ENCODE measurements at places on chromosomes 7 and 10.

GRCh38 chr10:78657163-78657861 is 411.5 kb upstream of the ZMIZ1 start:
- DNase-seq: peak; percentile 34

DNA sequence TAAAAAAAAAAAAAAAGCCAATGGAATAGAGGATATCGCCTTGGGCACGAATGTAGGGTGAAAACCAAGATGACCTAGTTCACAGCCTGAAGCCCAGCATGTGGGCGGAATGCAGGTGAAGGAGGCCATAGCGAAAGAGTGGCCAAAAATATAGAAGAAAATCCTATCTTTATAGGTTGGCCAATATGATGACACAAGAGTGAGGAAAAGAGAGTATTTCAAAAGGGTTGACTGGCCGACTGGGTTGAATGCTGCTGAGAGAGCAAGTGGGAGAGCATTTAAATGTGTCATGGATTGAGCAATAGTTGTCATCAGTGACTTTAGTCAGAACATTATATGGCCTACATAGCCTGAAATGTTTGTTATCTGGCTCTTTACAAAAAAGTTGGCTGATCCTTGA is 17.2 kb upstream of the GLI3 start:
- DNase-seq: no peak

DNA sequence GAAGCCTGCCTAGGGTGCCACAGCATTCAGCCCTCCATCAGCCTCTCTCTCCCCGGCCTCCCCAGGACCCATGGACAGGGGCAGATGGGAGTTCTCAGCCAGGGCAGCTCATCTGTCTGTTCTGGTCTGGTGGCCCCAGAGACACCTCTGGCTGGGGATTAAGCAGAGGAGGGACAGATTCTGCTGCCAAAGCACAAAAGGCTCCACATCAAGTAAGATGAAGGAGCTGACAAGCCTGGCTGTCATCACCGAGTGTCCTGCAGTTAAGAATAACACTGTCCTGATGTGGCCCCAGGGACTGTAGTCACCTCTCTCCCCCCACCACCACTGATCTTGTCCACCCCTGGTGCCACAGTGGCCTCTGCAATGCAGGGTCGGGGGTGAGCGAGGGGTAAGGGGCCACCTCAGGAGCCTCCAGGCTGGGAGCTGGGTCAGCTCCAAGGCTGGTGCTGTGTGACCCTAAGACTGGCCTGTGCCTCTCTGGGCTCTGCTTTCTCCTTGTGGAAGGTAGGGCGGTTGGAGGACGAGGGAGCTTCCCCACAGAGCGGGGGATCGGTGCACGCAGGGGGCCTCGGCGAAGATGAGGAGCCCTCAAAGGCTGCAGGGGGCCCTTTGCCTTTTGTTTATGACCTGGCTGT is 18.7 kb downstream of the C10orf105 start:
- no peak for DNase-seq

GRCh38 chr7:26437003-26437532 is 145.4 kb downstream of the SNX10 start:
- DNase-seq: no peak

GRCh38 chr10:97407211-97407951 is 6.2 kb upstream of the RRP12 start:
- DNase-seq: peak; percentile 23

GRCh38 chr10:839550-840205 is 91.8 kb downstream of the LARP4B start:
- DNase-seq: no peak

DNA sequence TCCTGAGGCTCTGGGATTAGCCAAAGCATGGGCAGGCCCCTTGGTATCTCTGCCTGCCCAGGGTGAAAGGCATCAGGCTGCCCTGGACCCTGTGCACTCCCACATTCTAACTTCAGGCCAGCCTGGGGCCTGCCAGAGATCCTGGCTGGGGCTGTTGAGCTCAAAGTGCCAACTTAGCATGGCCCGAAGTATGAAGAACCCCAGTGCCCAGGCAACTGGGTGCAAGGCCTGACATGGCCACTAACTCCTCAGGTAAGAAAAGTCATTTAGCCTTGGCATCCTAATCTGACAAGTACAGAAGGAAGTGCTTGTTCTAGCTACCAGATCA is 43.2 kb downstream of the FAM53B start:
- no peak for DNase-seq

DNA sequence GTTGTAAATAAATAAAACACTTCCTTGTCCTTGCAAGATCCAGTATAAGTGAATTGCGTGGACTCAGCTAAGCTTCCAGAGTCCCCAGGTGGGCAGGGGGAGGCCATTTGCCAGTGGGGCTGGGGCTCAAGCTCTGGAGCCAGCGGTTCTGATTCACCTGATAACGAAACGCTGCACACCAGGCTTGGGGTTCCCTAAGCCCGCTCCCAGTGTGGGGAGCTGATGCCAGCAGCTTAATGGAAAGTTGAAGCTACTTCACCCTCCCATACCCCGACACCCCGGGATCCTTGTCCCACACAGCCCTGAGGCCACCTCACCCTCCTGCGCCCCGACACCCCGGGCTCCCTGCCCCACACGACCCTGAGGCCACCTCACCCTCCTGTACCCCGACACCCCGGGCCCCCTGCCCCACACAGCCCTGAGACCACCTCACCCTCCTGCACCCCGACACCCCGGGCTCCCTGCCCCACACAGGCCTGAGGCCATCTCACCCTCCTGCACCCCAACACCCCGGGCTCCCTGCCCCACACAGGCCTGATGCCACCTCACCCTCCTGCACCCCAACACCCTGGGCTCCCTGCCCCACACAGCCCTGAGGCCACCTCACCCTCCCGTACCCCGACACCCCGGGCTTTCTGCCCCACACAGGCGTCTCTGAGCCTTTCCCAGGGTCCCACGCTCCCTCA is 30.8 kb downstream of the FKBP6 start:
- no peak for DNase-seq

GRCh38 chr7:77661816-77662215 is 34.4 kb upstream of the RSBN1L start:
- DNase-seq: no peak

- no peak for DNase-seq
Observed at GRCh38 chr7:30166155-30166840, 31.5 kb downstream of the MTURN start.

DNA sequence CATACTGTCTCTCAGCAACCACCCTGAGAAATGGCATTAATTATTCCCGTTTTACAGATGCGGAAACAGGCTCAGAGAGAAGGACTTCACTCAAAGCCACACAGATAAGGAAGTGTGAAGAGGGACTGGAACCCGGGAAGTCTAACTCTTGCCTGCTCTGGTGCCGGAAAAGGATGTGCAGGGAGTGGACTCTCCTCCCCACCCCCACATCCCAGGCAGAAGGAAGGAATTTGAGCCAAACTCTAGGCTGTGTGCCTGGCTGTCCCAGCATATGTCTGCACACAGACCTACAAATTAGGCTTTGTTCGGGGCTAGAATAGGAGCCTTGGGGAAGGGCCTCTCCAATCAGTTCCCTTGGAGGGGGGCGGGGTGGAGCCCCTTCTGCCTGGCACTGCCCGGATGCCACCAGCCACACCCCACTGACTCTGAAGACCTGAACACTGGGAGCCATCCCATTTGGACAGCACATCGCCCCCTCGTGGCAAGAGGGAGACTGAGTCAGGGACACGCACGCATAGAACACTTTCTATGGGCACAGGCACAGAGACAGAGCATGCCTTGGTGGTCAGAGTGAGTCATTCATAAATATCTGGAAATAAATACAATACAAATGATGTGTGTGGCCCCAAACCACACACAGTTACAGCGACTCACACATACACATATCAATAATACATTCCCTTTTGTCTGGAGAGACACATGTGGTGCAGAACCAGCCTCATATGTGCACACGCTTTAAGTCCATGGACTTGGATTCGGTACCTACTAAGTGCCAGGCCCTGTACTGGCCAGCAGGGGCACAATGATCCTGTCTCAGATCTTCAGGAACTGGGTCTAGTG is 13.1 kb downstream of the LZTS2 start:
- peak; percentile 56 for DNase-seq
